ENCODE measurements at places on chromosomes 11 and 22.

DNA sequence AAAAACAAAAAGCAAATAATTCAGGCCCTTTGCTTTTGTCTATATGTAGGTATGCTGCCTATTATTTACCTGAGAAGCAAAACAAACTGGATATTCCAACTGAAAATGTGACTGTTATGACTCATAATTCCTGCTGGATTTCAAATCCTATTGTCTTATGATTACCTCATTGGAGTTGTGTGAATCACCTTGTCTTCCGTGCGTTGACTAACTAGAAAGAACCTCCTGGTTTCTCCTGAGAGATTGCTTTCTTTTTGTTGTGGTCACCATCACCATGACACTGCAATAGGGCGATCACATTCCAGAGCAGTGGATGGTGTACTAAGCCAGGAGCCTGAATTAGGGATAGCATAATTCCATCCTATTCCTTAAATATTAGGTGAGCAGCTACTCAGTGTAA lies 23.0 kb upstream of the EXPH5 start:
- DNase-seq: no peak

GRCh38 chr11:13781153-13781552 lies 112.7 kb downstream of the FAR1 start:
- DNase-seq: no peak

GRCh38 chr11:65744026-65744698 lies 23.6 kb upstream of the RNASEH2C start:
- DNase-seq: no peak

DNA sequence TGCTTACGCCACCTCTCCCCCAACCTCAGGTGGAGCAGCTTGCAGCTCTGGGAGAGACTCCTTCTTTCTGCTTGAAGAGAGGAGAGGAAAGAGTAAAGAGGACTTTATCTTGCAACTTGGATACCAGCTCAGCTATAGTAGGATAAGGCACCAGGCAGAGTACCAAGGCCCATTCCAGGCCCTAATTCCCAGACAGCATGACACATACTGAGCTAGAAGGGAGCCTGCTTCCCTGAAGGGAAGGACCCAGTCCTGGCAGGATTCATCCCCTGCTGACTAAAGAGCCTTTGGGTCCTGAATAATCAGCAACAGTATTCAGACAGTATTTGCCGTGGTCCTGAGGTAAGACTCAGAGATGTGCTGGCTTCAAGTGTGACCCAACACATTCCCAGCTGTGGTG lies 41.4 kb downstream of the PPME1 start:
- DNase-seq: no peak

- peak; percentile 64 for DNase-seq
Measured at GRCh38 chr11:125250318-125251213, 86.0 kb downstream of the PKNOX2 start.

- DNase-seq: no peak
Measured at GRCh38 chr11:79390923-79391322, 49.9 kb downstream of the TENM4 start.
